ENCODE measurements at places on chromosomes 3 and 15.

DNA sequence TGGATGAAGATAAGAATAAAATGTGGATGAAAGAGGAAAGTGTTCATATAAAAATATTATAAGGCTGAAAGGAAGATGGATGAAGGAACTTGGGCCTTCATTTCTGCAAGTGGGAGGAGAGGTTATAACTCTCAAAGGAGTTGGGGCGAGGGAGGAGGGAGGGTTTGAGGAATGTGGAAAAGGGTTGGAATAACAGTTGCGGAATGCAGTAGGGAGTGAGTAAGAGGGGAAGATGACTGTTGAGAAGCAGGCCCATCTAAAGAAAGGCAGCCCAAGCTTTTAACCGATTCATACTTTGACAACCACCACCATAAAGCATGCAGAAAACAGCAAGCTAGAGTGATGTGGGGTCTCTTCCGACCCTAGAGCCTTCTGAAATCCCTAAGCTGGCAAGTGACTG is 8.3 kb upstream of the TM4SF4 start:
- DNase-seq = no peak

GRCh38 chr15:64019764-64020163 is 26.5 kb downstream of the DAPK2 start:
- DNase-seq = no peak

GRCh38 chr15:49168016-49168415 is 2.0 kb upstream of the GALK2 start:
- no peak for DNase-seq

- DNase-seq = no peak
These were observed 33.5 kb downstream of the KLF13 start for GRCh38 chr15:31360158-31360561.

- no peak for DNase-seq
These were observed 59.5 kb downstream of the SCN11A start for GRCh38 chr3:38992117-38992760.

- no peak for DNase-seq
These were observed 7.8 kb downstream of the SPG21 start for GRCh38 chr15:64981812-64982431.

- no peak for DNase-seq
These were observed 42.8 kb upstream of the CGNL1 start for GRCh38 chr15:57333487-57333886.

GRCh38 chr15:90553248-90553745 is 23.6 kb downstream of the CRTC3 start:
- no peak for DNase-seq

DNA sequence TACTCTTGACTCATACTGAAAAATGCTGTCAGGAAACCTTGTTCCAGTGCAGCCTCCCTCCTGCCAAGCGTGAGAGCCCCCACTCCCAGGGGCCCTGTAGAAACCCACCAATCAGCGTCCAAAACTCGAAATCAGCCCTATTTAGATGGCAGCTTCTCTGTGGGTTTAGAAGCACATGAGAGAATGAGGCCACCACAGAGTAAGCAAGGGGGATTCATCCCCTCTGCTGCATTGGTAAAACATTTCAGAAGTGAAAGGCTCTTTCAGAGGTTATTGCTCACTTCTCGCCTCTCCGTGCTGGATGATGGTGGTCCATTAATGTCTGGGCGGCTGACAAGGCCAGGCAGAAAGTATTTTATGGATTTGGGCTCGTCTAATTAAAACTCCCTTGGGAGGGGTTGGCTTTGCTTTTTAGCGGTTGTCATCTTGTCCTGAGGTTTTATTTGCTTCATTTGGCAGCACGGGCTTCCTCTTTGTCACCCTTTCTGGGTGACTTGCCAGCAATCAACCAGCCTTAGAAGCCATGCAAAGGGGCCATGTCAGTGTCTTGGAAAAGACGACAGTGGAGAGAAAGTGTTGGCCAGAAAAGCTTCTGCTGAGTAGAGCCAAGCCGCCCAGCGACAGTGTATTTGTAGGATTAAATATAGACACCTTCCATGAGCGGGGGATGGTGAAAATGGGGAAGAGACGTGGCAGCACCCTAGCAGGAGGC is 145.5 kb downstream of the ATP10A start:
- no peak for DNase-seq

GRCh38 chr3:51400166-51400565 is 9.1 kb downstream of the RBM15B start:
- DNase-seq = no peak

- no peak for DNase-seq
These were observed 8.1 kb downstream of the ZXDC start for GRCh38 chr3:126467611-126467955.

GRCh38 chr15:83449250-83449671 is 2.1 kb downstream of the SH3GL3 start:
- no peak for DNase-seq

DNA sequence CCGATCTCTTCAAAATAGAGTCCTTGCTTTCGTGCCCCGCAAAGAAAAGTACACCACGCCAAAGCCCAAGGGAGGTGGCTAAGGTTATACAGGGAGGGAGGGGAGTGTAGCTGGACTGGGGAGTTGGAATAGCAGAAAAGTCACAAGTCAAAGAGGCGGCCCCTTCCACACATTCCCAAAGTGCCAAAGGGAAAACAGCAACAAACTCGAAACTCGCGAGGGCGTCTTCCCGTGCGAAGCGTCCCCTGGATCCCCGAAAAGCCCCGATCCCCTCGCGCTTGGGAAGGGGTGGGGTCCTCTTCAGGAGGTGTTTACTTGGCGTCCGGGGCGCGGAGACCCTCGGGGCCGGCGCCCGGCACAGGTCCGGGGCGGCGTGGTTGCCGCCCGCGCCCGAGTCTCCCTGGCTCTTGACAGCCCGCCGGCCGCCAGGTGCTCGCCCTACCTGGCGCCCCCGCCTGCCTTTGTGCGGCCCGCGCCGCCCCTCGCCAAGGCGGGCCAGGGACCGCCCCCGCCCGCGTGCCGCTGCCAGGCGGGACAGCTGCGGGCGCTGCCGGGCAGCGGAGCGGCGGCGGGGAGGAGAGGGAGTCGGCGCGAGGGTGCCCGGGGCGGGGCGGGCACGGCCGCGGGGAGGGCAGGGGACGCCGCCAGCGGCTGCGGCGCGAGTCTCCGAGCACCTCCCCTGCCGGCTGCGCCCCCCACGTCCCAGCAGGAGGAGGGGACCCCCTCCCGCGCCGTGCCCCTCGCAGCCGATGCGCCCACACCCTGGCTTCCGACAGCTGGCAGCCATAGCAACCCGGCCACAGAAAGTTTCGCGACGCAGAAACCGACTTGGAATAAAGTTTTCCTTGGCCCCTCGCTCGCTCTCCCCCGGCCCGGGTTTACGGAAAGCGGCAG is 966 bp downstream of the MYO1E start:
- peak; percentile 40 for DNase-seq

GRCh38 chr3:24514119-24514518 is 19.5 kb upstream of the THRB start:
- no peak for DNase-seq

DNA sequence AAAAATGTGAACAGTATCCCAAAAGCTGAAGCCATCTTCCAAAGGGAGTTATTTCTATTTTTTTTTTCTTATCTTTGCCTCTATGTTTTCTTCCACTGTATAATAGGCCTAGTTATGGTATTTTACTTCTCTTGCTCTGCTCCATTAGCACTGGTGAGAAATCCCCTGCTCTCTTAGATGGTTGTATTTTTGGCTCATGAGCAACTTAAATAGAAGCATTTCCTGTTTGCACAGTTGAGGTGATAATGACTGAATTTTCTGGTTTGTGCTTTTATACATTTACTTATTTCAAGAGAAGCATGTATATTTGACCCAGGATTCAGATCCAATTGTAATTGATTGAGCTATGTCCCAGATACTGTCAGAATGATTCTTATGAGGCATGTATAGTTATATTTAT is 61.6 kb upstream of the CD200R1L start:
- DNase-seq = no peak

GRCh38 chr15:99492716-99493115 is 73.1 kb upstream of the MEF2A start:
- DNase-seq = no peak

GRCh38 chr3:137300703-137301102 is 342.9 kb downstream of the IL20RB start:
- no peak for DNase-seq

DNA sequence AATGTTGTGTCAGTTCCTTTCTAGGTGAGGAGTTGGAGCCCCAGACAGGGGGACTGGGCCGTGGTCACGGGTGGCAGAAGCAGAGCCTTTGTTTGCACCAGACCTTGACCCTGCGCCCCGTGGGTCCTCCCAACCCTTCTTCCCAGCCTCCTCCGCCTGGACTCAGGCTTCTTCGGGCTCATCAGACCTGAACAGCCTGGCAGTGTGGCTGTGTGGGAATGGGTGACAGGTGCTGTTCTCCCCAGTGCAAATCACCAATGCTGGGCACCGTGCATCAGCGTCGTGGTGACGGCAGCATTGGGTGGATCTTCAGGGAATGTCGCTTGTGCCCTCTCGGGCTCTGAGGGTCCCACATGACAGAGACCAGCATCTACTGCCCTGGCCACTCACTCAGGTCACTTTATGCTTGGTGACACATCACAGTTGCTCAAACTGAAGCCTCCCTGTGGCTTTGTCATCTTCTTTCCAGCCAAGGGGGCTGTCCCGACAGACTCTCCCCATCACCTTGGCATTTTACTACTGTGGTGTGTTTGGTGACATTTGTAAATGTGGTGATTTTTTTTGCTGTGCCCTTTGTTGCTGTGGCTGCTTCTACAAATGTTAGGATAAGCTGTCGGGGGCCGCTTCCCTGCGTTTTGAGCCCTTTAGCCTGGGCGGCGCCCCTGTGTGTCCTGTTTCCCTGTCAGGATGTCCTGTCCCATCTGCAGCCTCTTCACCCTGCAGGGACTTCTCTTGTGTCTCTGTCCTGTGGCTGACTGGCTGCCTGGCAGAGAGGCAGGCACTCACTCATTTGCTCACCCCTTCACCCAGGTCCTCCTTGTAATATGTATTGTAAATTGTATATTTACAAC is 14.5 kb downstream of the APBA2 start:
- DNase-seq = no peak

- DNase-seq = peak; percentile 12
These were observed 25.2 kb downstream of the NIPA1 start for GRCh38 chr15:22811640-22812039.

GRCh38 chr15:53644660-53645059 is 114.8 kb downstream of the WDR72 start:
- no peak for DNase-seq

GRCh38 chr15:88538972-88539371 is 7.5 kb downstream of the DET1 start:
- DNase-seq = no peak

- no peak for DNase-seq
These were observed 27.1 kb downstream of the TBC1D2B start for GRCh38 chr15:78050441-78050809.

DNA sequence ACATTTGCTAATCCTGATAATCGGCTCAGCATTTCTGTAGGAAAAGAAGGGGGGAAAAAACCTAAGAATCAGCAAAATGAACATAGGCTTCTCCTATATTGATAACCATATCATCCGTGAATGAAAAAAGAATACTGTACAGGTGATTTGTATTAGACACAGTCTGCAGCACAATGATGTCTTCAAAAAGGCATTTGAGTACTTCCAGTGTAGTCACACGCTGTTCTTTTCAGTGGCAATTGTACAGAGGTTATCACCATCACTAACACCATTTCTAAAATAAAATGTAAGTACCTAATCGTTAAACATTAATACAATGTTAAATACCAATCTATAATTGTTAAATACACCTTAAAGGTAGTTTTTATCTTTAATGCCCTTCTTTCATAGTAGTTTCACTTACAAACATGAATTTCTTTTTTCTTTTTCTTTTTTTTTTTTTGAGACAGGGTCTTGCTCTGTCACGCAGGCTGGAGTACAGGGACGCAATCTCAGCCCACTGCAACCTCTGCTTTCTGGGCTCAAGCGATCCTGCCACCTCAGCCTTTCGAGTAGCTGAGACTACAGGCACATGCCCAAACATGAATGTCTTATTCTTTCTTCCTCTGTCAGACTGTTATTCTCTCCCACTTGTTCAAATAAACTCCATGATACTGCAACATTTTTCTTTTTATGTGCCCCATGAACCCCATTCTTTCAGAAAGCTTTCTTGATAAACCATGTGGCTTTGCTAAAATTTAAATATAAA is 18.4 kb downstream of the GOLGB1 start:
- no peak for DNase-seq

DNA sequence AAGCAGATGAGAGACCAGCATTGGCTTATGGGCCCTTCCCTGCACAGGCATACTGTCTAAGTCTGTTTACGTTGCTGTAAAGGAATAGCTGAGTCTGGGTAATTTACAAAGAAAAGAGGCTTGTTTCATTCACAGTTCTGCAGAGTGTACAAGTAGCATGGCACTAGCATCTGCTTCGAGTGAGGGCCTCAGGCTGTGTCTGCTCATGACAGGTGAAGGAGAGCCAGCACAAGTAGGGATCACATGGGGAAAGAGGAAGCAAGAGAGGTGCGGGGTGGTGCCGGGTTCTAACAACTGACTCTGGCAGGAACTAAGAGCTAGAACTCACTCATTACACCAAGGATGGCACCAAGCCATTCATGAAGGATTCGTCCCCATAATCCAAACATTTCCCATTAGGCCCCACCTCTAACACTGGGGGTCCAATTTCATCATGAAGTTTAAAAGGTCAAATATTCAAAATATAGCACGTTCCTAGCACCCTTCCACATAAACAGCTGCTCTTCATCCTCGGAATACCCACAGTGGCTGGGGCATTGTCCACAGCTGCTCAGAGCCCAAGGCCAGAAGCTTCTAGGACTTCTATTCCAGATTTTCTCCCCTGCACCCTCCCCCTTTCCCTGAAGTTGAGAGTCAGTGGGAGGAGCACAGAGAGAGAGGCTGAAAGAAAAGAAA is 5.6 kb downstream of the RTP3 start:
- DNase-seq = no peak

DNA sequence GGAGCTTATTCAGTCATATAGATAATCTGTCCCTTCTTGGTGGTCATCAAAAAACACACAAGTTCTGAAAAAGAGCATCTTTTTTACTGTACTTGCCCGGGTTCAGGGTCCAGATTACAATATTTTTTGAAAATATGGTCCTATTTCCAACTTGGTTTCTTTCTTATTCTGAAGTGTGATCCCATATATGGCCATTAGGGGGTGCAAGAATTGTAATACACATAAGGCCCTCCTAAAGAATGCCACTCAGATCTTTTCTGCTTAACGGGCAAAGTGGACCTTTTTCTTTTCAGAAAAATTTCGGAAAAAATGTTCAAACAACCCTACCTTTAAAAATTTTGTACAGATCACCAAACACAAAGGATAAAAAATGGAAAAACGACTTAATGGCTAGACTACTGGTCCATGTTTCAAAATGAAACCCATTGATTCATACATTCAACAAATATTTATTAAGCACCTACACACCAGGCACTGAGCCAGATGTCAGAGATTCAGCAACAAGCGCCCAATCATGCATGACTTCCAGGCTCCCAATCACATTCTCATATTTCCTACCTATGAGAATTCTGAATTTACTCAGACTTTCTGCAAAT is 102.0 kb upstream of the MYRIP start:
- peak; percentile 6 for DNase-seq
